NCI-H510A treated with DMSO at 0.1 percent for 48 hours (cell line): ENCODE measurements at places on chromosomes 2 and 18.

DNA sequence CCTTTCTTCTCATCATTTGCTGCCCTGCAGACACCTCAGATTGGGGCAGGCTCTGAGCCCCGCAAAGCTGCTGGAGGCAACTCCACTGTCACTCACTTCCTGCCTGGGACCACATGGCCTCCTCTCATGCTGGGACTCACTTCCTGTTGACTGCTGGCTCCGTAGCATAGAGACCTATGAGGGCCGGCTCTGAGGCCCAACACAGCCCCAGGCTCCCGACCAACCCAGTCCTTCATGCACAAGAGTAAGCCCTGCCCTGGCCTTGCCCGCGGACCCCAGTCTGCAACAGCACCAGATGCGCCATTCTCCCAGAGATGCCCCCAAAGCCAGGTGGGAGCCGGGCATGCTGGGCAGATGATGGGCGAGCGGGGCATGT lies 55.7 kb downstream of the DNMT3A start:
- DNase-seq: peak; percentile 24

DNA sequence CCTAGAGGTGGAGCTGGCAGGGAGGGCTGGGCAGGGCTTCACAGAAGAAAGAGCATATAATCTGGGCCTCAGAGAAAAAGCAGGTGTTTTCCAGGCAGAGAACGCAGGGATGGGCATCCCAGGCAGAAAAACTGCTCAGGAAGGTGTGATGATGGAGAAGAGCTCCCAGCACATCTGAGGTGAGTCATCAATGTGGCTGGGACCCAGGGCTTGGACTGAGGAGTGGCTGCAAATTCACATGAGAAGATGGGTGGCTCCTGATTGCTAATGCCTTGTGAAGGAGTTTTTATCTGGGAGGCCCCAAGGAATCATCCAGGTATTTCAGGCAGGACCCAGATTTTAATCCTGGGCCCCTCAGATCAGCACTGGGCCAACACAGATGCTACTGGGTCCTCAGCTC lies 10.2 kb downstream of the IL1F10 start:
- no peak for DNase-seq

DNA sequence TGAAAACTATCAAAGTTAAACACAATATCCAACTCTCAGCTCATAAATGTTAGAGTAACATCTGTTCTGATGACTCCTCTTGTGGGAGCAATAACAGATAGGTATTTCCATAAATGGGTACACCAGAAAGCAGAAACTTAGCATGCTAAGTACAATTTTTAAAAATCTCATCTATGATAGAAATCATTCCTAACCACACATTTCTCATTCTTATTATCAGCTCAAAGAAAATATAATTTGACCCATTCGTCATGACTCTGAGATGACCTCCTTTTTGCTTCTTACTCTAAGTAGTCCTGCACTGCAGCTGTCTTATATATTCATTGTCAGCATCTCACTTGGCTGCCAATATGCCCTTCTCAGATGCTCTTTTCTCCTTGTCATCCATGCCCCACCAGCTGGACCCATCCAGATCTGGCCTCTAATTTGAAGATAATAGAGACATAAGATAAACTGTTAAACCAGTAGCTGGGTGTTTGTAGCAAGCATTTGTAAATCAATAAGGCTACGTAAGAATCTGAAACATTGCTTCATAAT lies 298.3 kb downstream of the KCNS3 start:
- DNase-seq: no peak

- no peak for DNase-seq
Observed at GRCh38 chr2:17762451-17762850, 8.5 kb downstream of the GEN1 start.

GRCh38 chr2:122255924-122256323 lies 500.5 kb downstream of the TSN start:
- no peak for DNase-seq
